Lower lobe of right lung (tissue), 2 donors: ENCODE measurements at places on chromosomes 7 and 10. TPM values are rescaled to one million over a fixed set of nuclear protein-coding genes. Genes with fewer than 3 reads are reported as not detected.

The ENKUR gene
- total RNA-seq = 6.5 TPM

DNA sequence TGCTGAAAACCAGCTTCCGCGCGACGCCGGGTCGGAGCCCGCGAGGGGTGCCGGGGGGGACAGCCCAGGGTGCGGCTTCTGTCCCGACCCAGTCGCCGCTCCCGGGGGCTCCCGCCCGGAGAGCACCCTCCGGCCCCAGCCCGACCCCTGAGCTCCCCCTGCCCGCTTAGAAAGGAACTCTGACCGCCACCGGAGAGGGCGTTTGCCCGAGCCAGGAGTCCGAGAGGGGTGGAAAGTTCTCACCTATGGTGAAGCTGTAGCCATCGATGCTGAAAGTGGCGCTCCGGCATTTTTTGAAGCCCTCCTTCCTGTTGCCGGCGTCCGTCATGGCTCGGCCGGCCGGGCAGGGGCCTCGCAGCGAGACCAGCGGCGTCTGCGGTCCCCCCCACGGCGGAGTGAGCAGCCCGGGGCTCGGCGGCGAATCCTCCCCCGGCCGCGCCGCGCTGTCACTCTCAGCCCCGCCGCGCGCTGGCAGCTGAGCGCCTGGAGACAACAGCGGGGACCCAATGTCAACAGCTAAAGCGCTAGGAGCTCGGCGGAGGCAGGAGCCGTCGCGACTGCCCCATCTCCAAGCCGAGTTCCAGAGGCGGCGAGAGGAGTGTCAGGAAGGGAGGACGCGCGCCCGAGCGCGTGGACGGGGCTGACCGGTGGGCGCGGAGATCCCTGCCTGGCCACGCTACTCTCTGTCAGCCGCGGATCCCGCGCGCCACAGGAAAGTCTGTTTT, 191.6 kb downstream of the LSM5 start:
- H3K4me1 ChIP-seq = peaks cover 11% of the 10 kb centered on the region
- H3K36me3 ChIP-seq = no peaks in the 10 kb centered on the region
- no peak overlapping the region for H3K27ac ChIP-seq
- H3K27me3 ChIP-seq = peaks cover 38% of the 10 kb centered on the region
- peak overlapping the region; percentile 38 for H3K4me3 ChIP-seq

DNA sequence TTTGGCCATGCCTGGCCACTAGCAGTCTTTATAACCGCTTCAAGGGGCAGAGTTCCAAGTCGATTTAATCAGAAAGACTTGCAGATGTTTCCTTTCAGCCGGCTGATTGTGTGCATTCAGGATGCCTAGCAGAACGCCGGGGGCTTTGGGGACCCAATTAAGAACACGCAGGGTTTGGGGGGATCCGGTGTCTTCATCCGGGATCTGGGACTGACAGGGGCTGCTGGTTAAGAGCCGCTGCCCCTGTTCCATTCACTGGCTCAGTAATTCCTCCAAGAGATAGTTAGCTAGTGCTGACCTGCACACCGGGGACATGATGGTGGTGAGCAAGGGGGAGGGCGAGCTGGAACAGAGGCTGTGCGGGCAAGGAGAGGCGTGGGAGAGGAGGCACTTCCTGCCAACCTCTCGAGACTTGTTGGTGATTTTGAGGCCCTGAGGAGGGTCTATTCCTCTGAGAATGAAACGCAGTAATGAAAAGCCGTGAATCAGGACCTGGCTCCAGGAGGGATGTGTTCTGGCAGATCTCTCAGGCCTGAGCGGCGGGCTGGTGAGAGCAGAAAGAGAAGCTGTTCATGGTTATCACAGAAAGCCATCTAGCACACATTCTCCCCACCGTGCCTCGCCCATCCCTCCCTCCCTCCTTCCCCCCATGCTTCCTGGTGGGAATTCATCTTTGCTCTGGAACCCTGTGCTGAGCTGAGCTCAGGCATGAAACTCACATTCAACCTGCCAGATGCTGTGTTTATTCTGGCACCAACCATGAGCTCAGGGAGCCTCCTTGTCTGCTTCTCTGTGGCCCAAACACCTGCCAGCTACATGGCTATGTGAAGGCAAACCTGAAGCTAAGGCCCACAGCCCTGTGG, 152.0 kb downstream of the CCDC3 start:
- H3K27me3 ChIP-seq = peaks cover 13% of the 10 kb centered on the region
- no peaks in the 10 kb centered on the region for H3K36me3 ChIP-seq
- DNase-seq = no peak
- peaks cover 17% of the 10 kb centered on the region for H3K4me1 ChIP-seq
- H3K27ac ChIP-seq = no peak overlapping the region
- H3K4me3 ChIP-seq = no peak overlapping the region

The CPA4 gene
- total RNA-seq = not detected

- DNase-seq = peak; percentile 63
- peaks cover 88% of the 10 kb centered on the region for H3K4me1 ChIP-seq
- no peaks in the 10 kb centered on the region for H3K27me3 ChIP-seq
- H3K27ac ChIP-seq = peak overlapping the region; percentile 91
- H3K36me3 ChIP-seq = no peaks in the 10 kb centered on the region
Measured at GRCh38 chr10:102775935-102776669, 32.4 kb downstream of the WBP1L start.

DNA sequence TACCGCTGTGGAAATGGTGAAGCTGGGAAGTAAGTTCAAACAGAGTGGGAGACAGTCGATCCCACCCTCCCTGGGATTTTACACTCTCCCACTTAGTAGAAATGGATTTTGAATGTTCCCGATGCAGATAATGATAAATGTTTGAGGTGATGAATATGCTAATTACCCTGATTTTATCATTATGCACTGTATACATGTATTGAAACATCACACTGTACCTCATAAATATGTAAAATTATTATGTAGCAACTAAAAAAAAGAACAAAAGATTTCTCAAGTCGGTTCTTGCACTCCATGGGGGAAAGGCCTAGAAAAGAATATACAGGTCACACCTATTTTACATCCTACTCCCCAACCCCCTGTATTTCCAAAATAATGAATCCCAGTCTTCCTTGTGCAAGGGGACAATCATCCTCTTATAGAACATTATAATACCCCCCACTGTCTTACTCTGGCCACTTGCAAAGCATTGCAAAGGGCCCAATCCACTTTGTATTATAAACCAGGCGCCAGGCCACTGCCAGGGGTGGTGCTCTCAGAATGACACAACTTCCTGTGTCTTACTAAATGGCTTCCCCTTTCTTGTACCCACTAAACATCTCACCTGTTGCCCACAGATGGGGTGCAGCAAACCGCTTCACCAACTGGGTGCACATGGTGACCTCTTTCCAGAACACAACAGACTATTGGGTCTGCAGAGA, 20.6 kb upstream of the OR2AE1 start:
- no peak overlapping the region for H3K27ac ChIP-seq
- DNase-seq = no peak
- H3K36me3 ChIP-seq = peaks cover 52% of the 10 kb centered on the region
- H3K27me3 ChIP-seq = no peaks in the 10 kb centered on the region
- no peaks in the 10 kb centered on the region for H3K4me1 ChIP-seq
- no peak overlapping the region for H3K4me3 ChIP-seq

The TCERG1L gene
- not detected for total RNA-seq

The C10orf67 gene
- 1.2 TPM for total RNA-seq

The PDE6C gene
- not detected for total RNA-seq

DNA sequence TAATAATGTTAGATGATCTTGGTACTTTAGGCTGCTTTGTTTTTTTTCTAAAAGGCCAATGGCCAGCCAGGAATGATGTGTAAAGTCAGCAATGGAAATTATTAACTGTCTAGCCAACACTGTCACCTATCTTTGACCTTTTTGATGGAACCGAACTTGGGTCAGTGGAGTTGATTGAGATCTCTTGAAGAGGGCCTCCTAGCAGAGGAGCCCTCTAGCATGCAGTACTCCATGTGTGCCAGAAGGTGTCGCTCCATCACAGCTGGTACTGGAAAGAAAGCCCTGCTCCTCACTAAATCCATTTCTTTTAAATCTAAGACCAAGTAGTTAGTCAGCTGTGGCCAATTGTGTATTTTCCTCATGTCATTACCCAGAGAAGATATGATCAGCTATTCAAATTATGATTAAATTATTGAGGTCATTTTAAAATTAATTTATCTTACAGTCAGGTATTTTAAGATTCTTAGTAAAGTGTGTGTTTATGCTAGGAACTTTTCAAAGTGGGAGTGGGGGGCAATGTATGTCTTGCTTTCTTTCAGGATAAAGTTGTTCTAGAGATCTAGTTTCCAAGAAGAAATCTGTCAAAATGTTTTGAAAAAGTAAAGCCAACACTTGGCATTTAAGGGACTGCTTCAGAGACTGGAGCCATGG, 33.1 kb upstream of the CROT start:
- no peak overlapping the region for H3K27ac ChIP-seq
- H3K4me1 ChIP-seq = no peaks in the 10 kb centered on the region
- H3K4me3 ChIP-seq = no peak overlapping the region
- no peaks in the 10 kb centered on the region for H3K36me3 ChIP-seq

The COBL gene
- total RNA-seq = 27.9 TPM

DNA sequence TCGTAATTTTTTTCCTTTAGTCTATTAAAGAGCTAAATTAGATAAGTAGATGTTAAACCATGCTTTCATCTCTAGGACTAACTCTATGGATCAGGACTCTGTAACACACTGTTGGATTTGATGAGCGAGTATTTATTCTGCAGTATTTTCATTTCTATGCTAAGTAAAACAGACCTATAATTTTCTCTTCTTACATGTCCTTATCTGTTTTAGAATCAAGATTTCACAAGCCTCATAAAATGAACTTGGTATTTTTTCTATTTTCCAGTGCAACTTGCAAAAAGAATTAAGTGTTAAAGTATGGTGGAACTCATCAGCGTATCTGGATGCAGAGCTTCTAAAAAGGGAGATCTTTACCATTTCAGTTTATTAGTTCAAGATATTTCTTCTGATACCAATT, 2.4 kb downstream of the CACUL1 start:
- no peak overlapping the region for H3K4me3 ChIP-seq
- no peak for DNase-seq
- H3K27me3 ChIP-seq = no peaks in the 10 kb centered on the region
- peaks cover 31% of the 10 kb centered on the region for H3K4me1 ChIP-seq

- peak overlapping the region; percentile 58 for H3K27ac ChIP-seq
- H3K4me3 ChIP-seq = no peak overlapping the region
Measured at GRCh38 chr10:110529596-110530011, 31.9 kb downstream of the DUSP5 start.

GRCh38 chr7:2023877-2024566, 208.7 kb downstream of the MAD1L1 start:
- peak; percentile 39 for DNase-seq
- H3K36me3 ChIP-seq = no peaks in the 10 kb centered on the region
- no peak overlapping the region for H3K27ac ChIP-seq
- peaks cover 13% of the 10 kb centered on the region for H3K4me1 ChIP-seq
- H3K27me3 ChIP-seq = no peaks in the 10 kb centered on the region

GRCh38 chr7:32214913-32215312, 144.7 kb upstream of the PDE1C start:
- H3K4me1 ChIP-seq = no peaks in the 10 kb centered on the region
- no peak overlapping the region for H3K27ac ChIP-seq
- H3K36me3 ChIP-seq = no peaks in the 10 kb centered on the region
- DNase-seq = no peak

DNA sequence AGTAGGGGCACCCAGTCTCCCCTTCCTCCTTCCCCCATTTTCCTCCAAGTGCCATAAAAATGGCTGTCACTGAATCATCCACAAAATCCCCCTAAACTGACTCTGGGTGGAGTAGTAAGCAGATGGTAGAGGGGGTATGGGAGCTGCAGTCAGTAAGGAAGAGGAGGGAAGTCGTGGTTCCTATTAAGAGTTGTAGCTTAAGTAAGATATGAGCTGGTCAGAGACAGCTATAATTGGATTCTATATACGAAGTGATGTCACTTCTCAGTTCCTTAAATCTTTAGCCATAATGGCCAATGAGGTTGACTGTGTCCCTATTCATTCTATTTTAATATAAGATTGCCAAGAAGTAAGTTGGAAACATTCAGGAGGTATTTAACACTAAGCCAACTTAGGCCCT, 131.7 kb downstream of the SLC16A9 start:
- H3K27ac ChIP-seq = no peak overlapping the region
- H3K27me3 ChIP-seq = no peaks in the 10 kb centered on the region

The ENO4 gene
- 1.9 TPM for total RNA-seq

The GAD2 gene
- total RNA-seq = not detected

GRCh38 chr7:44307301-44307900, 18.0 kb downstream of the CAMK2B start:
- peaks cover 12% of the 10 kb centered on the region for H3K4me1 ChIP-seq
- no peak overlapping the region for H3K4me3 ChIP-seq
- H3K27me3 ChIP-seq = peaks cover 25% of the 10 kb centered on the region
- H3K36me3 ChIP-seq = no peaks in the 10 kb centered on the region

The LRRD1 gene
- total RNA-seq = not detected

GRCh38 chr7:78736548-78736947, 716.9 kb downstream of the MAGI2 start:
- DNase-seq = no peak
- no peak overlapping the region for H3K27ac ChIP-seq
- H3K27me3 ChIP-seq = no peaks in the 10 kb centered on the region
- H3K4me1 ChIP-seq = no peaks in the 10 kb centered on the region

DNA sequence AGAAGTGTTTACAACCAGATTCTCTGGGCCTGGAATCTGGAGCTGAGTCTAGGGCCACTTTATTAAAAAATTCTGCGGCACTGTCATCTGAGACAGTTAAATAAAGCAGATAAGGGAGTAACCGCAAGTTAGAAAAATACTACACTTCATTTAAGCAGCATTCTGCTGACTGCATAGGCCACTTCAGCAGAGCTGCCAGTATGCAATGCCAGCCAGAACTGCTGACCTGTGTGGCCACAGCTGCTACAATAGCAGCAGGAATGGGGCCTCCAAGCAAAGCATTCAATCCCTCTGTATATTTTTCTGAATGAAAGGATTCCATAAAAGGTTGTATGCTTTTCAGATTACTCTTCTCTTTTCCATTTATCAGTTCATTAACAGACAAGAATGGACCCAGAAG, 136.0 kb downstream of the COL28A1 start:
- DNase-seq = peak; percentile 30
- no peaks in the 10 kb centered on the region for H3K36me3 ChIP-seq
- no peaks in the 10 kb centered on the region for H3K4me1 ChIP-seq
- H3K27me3 ChIP-seq = no peaks in the 10 kb centered on the region

GRCh38 chr10:34801097-34801733, 13.9 kb downstream of the PARD3 start:
- no peak overlapping the region for H3K27ac ChIP-seq
- H3K36me3 ChIP-seq = peaks cover 4% of the 10 kb centered on the region
- DNase-seq = peak; percentile 59
- H3K4me3 ChIP-seq = no peak overlapping the region
- H3K4me1 ChIP-seq = peaks cover 17% of the 10 kb centered on the region

The IQUB gene
- 3.2 TPM for total RNA-seq

The FFAR4 gene
- total RNA-seq = 13.7 TPM

DNA sequence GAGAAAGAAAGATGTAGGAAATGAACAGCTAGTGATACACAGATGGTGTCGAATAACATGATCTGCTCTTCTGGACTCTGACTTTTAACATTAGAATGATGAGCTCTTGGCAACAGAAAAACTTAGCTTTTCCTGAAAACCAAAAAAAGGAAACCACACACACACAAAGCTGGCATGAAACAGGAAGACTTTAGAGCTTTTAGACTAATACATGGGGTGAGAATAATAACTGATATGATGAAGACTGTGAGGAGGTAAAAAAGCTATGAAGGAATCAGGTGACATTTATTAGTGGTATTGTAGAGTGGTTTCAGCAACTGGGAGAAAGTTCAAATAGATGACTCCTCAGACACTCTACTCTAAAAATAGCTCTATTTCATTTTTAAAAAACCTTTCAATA, 491.9 kb downstream of the PARD3 start:
- H3K4me3 ChIP-seq = no peak overlapping the region
- no peaks in the 10 kb centered on the region for H3K36me3 ChIP-seq
- H3K4me1 ChIP-seq = peaks cover 11% of the 10 kb centered on the region
- H3K27me3 ChIP-seq = no peaks in the 10 kb centered on the region

The GRM3 gene
- not detected for total RNA-seq
